ENCODE measurements at places on chromosomes 3 and 15.

- no peak for DNase-seq
Measured at GRCh38 chr15:77042245-77042919, 28.5 kb downstream of the TSPAN3 start.

GRCh38 chr15:99412082-99412481, 153.7 kb upstream of the MEF2A start:
- no peak for DNase-seq

GRCh38 chr15:40340740-40341400, at the start of gene CCDC9B:
CCDC9B (minus strand) TSS chr15:40340939; CDS start chr15:40340819, 120 bp downstream.
- no peak for DNase-seq

DNA sequence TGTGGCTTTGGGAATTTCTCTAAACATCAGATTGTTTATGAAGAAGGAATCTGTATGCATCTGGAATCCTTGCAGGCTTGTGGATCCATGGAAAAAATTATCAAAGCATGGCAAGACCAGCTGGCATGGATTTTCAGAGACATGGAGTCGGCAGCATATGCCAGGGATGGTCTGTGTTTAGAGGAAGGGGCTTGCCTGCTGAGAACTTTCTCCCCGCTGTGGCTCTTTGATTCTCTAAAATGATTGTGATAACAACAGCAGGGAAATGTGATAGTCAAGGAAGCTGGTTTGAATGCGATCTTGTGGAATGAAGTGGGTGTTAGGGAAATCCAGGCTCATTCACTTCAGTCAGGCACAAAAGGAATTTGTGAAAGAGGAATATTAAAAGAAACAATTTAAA, 245.7 kb upstream of the THRB start:
- no peak for DNase-seq

GRCh38 chr3:141192345-141192744, 39.3 kb upstream of the PXYLP1 start:
- peak; percentile 62 for DNase-seq

DNA sequence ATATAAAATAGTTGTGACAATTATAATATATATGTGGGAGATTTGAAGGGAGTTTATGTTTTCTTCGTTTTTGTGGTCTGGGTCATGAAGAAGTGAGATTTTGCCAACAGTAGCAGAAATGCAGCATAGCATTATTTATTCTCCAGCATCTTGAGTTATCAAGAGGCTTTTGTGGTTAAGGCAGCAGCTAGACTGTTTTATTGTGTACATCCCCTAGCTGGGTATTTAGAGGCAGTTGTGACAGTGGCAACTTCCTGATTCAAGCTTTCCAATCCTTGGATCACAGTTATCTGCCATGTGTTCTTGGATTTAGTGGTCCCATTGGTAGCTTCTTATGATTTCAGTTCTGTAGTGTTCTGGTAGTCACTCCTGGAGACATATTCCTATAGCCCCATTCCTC, 29.0 kb downstream of the ARIH1 start:
- no peak for DNase-seq

GRCh38 chr3:128946411-128946810, 47.5 kb downstream of the CFAP92 start:
- DNase-seq, result no peak

Data from GM19239 (cell line).